Motor neuron (in vitro differentiated cells): ENCODE measurements at places on chromosomes 6 and 20.

DNA sequence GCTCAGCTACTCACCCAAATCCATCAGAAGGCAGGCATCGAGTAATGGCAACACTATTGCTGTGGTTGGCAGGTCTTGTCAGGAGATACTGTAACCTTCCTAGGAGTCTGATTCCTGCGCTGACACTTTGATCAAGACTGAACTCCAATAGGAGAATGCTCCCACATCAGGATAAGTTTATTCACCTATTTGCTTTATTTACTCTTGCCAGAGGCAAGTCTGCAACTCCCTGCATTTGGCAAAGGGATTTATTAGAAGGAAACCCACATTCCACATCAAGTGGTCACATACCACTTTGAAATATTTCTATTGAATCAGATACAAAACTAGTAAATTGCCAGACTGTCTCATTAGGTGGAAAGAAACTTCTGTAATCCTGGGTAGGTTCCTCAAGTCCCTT is 43.5 kb downstream of the ZFAND3 start:
- no peak for ATAC-seq

DNA sequence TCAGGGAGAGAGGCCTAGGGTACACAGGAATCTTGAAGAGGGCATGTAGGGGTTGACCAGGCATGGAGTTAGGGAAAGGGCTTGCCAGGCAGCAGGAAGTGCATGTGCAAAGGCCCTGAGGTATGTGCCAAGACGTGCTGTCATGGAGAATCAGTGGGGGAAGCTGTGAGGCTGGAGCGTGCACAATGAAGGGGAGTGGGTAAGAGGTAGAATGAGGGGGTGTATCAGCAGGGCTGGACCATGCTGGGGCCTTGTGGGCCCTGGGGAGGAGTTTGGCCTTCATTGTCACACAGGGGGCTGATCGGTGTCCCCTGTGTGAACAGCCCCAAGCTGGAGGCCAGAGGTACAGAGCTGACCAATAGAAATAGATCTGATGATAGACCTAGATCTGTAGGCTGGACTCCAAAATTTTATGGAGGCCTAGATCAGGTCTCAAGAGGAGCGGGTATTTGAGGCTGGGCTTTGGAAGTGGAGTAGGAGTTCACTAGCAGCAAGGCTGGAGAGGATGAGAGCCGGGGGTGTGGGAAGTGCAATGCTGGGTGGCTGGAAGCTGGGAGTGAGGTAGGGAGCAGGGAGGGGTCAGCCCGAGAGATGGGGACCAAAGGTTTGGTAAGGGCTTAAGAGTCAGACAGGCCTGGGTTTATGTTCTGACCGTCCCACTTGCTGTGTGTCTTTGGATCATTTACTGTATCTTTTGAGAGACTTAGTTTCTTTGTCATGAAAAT is 3.0 kb downstream of the SRC start:
- no peak for ATAC-seq

- ATAC-seq, result no peak
These were observed 22.2 kb downstream of the AHI1 start for GRCh38 chr6:135475292-135475886.

- ATAC-seq, result no peak
These were observed 8.9 kb upstream of the TMEM14A start for GRCh38 chr6:52662031-52662430.

- ATAC-seq, result no peak
These were observed 315.6 kb upstream of the PTCHD4 start for GRCh38 chr6:48426636-48427035.

DNA sequence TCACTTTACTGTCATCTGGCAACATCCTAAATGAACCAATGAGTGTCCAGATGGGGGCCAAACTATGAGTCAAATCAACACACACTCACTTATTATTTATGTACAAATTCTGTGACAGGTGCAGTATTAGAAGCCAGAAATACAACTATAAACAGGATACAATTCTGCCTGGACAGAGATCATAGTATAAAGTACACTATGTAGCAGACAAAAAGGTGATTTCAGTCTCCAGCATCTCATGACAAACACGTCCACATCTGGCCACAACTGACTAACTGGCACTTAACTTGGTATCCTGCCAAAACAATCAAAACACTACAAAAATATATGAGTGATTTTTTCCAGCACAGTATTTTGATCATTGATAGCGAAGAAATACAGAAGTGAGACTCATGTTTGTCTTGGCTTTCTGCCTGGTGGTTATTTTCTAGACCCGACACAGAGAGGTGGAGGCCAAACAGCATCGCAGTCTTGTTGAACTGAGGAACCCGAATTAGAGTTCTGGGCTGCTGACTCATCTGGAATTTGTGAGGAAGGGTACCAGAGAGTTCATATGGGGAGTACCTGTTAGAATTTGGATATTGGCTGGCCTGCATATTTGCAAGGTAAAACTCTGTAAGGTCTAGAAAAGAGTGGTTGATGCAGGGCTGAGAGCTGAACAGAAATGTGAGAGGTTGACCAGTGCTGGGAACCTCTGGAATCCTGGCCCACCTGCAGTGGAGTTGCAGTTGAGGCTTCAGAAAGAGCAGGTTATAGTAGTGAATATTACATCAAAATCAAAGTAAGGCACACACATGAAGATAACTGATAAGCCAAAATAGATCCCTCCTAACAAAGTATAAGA is 475.2 kb downstream of the PTPRT start:
- ATAC-seq, result no peak

GRCh38 chr6:43113431-43114260 is 37.5 kb downstream of the PTK7 start:
- peak; percentile 67 for ATAC-seq

DNA sequence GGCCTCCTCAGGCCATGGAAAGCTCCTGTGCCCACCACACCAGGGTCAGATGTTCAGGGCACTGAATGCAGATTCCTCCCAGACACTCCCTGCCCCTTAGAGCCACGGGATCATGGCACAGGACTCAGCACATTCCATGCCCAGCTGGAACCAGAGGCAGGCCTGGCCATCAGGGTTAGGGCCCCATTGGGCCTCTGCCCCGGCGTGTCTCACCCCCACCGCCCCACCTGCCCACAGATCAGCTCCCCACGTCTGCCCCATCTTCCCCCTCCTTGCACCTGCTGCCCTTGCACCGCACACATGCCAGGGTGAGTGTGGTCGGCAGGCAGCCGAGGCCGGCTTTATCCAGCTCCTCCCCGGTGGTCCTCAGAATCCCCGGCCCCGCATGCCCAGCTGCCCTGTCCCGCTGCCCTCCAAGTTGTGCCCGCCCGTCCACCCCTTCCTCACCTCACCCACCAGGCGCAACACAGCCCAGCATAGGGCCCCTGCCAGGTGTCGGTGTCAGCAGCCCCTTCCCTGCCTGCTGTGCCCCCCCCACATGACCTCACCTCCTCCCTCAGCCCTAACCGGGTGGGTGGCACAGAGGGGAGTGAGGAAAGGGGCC is 2.2 kb upstream of the SRMS start:
- ATAC-seq, result no peak

- no peak for ATAC-seq
These were observed 187.0 kb downstream of the PDE7B start for GRCh38 chr6:136038531-136038930.

- no peak for ATAC-seq
These were observed 3.3 kb upstream of the C20orf202 start for GRCh38 chr20:1199964-1200363.

- no peak for ATAC-seq
These were observed 23.8 kb upstream of the FBXO9 start for GRCh38 chr6:53041356-53041755.

- ATAC-seq, result no peak
These were observed 195.3 kb downstream of the GJA1 start for GRCh38 chr6:121630716-121631115.

DNA sequence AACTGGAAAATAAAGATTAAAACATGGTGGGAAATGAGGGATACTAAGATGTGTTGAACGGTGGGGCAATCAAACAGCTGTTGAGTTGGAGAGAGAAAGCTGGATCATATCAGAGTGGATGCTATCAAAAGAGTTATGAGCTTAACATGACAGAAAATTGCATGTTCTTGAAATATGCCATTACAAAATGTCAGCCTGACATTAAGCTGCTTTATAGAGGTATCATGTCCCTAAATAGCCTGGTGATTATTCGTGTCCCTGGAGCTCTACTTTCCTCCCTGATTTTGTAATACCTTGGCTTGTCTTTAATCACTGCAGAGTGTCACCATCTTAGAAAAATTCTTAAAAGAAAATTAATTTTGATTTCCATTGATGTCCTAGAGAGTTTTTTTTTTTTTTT is 223.1 kb downstream of the PHF3 start:
- no peak for ATAC-seq

DNA sequence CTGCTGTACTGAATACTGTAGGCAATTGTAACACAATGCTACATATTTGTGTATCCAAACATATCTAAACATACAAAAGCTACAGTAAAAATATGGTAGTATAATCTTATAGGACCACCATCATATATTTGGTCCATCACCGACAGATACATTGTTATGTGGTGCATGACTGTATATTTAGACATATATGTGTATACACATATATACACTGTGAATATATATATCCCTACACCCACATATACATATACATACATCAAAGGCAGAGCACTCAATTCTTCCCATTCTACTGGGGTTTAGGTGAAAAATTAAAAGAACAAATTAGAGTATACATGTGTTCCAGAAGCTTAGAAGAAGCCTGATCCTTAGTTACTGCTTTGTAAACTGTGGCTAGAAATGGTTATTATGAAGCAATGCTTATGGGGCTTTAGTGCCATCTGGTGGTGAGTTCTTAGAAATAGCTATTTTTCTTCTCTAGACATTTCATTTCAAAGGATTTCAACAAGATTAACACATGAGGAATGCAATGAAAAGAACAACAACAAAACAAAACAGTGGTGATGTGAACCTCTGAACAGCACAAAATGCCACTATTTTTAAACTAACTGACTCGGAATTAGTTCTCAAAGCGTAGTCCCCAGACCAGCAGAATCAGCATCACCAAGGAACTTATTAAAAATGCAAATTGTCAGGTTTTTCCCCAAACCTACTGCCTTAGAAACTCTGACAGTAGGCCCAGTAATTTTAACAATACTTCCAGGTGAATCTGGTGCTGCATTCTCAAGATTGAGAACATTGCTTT is 38.0 kb downstream of the PKHD1 start:
- ATAC-seq, result no peak

DNA sequence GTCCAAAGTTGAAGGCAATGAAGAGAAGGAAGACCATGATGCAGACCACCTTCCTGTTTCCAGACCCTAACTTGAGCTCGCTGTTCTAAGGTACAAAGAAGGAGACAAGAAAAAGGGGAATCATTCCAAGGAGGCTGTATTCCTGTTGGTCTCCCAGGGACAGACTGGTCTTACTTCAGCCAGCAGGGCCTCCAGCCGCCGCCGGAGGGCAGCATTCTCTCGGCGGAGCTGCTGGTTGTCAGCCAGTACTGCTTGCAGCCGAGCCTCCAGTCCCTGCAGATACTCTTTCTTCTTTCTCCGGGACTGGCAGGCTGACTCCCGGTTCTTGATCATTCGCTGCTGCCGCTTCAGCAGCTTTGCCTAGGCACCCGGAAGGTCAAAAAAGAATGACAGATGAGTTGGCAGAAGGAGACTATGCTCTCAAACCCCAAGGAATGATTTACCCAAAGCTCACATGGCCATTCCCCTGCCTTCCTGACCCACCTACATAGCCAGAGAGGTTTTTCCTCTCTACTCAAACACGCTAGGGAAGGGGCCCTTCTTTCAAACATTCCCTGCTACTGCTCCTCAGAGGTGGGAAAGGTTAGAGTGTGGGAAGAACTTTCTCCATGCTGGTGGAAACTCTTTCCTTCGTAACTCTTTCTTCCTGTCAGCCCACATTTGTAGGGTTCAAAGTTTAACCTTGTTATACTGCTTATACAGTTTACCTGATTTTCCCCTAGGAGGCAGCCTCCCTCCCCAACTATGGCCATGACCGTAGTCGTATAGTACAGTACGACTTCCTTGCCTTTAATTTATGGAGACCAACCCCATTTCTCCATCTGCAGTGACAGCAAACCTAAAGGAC is 9.0 kb downstream of the ATF6B start:
- peak; percentile 47 for ATAC-seq

DNA sequence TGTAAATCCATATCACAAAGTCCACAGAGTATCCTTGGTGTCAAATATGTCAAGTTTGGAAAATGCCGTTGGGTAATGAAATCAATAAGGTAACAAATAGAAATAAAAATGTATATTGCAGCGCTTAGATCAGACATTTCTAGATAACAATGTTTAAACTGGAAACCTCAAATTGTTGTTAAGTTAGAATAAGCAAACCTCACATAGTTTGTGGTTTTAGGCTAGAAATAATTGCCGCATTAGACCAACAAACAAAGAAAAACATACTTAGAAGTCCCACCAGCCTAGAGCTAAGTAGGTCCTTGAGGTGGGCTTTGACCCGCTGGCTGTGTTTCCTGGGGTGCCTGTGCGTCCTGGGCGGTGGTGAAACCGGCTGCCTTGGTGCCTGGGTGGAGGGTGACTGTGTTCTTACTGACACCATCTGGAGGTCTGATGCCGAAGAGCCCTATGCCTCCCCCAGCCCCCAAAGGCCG is 71.4 kb downstream of the DACT2 start:
- ATAC-seq, result no peak

- peak; percentile 37 for ATAC-seq
These were observed 977.7 kb upstream of the SLC35B3 start for GRCh38 chr6:9412951-9413559.

DNA sequence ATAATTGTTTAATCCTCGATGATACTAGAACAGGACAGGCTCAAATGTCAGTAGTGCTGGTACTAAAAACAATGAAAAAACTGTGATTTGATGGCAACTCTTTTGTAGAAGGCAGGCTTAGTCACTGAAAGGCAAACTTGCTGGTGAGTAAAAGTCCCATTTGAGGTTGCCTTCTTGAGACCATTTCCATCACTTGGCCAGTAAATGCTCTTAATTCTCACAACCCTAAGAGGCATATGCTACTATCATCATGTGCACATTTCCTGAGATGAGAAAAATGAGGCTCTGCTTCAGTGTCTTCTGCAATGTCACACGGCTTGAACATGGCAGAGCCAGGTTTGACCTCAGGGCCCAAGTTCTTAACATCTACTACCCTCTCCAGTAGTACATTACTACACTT is 9.9 kb downstream of the AKIRIN2 start:
- no peak for ATAC-seq

DNA sequence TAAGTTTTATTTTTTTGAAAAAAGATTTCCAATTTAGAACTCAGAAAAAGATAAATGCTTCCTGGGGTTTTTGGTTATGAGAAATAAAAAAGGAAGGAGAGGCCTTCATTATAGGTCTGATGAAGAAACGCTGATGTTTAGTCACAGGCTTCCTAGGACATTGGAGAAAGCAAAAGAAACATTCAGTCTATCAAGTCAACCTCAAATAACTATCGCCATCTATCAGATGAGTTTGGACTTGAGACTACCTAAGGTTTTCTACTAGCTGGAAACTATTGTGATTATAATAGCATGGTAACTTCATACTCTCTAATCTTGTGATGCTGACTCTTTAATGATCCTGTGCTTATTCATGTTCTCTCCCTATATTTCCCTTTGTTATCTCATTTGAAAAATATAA is 171.3 kb downstream of the TPBG start:
- no peak for ATAC-seq

GRCh38 chr6:112337209-112337638 is 9.9 kb upstream of the RFPL4B start:
- peak; percentile 93 for ATAC-seq

GRCh38 chr6:106802139-106802538 is 172.4 kb downstream of the CD24 start:
- no peak for ATAC-seq
